ENCODE measurements at places on chromosomes 1 and 21.

- no peak for DNase-seq
These were observed 16.8 kb downstream of the RPS6KA1 start for GRCh38 chr1:26546375-26546774.

- no peak for DNase-seq
These were observed 5.1 kb downstream of the TIAM1 start for GRCh38 chr21:31338908-31339368.

GRCh38 chr1:119674835-119675289, 26.8 kb upstream of the ZNF697 start:
- DNase-seq = no peak

GRCh38 chr1:48018799-48019198, 21.6 kb upstream of the TRABD2B start:
- no peak for DNase-seq

GRCh38 chr1:23593042-23593521, 33.8 kb upstream of the ID3 start:
- no peak for DNase-seq

- DNase-seq = no peak
These were observed 623.2 kb downstream of the LMO4 start for GRCh38 chr1:87951852-87952251.

GRCh38 chr1:160367516-160367900, 637 bp downstream of the NHLH1 start:
- DNase-seq = no peak

DNA sequence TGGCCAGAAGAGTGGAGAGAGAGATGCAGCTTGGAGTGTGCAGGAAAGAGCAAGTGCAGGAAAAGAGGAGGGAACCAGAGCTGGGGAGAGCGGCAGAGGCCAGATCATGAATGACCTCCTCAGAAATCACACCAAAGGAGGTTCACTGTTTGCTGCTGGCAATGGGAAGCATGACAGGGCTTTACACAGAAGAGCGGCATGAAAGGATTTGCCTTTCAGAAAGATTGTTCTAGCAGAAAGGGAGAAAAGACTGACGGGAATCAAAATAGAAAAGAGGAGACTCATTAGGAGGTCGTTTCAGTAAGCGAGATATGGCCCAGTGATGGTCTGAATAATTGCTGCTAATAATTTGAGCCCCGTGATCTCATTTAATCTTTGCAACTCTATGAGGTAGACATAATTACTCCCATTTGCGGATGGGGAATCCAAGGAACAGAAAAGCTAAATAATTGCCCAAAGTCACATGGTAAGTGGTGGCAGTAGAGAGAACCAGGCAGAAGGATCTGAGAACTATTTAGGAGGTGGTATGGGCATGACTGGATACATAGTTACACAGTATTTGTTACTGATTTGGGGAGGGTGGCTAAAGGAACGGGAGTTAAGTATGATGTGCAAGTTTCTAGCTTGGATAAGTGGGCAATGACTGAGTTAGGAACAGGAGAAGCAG, 12.5 kb upstream of the HNRNPR start:
- no peak for DNase-seq

DNA sequence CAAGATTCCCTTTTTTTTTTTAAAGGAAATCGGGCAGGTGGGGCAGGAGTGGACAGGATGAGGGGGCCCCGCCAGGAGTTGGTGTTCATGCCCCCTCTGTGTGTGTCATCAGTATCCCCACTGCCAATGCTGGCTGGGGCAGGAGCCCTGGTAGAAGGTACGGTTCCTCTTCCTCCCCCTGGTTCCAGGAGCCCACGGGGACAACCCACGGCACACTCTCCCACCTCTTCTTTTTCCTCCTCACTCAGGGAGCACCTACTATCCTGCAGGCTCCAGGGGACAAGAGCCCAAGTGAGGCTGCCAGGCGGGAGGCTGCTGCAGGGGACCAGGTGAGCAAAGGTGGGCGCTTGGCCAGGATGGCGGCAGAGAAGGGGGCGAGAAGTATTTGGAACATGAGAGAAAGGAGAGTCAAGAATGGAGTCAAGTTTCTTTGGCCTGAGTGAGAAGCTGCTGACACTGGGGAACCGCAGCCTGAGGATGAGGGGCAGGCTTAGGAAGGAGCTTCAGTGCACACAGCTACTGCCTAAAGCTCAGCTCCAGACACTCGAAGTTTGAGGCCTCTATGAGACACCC, 26.5 kb downstream of the ECE1 start:
- DNase-seq = no peak

- no peak for DNase-seq
These were observed 23.4 kb downstream of the ROR1 start for GRCh38 chr1:63797056-63797726.

GRCh38 chr1:203145321-203146041, 18.0 kb downstream of the ADORA1 start:
- no peak for DNase-seq

- DNase-seq = no peak
These were observed 8.0 kb downstream of the MACF1 start for GRCh38 chr1:39212499-39212898.

- DNase-seq = no peak
These were observed 43.3 kb downstream of the SSBP3 start for GRCh38 chr1:54362881-54363340.

DNA sequence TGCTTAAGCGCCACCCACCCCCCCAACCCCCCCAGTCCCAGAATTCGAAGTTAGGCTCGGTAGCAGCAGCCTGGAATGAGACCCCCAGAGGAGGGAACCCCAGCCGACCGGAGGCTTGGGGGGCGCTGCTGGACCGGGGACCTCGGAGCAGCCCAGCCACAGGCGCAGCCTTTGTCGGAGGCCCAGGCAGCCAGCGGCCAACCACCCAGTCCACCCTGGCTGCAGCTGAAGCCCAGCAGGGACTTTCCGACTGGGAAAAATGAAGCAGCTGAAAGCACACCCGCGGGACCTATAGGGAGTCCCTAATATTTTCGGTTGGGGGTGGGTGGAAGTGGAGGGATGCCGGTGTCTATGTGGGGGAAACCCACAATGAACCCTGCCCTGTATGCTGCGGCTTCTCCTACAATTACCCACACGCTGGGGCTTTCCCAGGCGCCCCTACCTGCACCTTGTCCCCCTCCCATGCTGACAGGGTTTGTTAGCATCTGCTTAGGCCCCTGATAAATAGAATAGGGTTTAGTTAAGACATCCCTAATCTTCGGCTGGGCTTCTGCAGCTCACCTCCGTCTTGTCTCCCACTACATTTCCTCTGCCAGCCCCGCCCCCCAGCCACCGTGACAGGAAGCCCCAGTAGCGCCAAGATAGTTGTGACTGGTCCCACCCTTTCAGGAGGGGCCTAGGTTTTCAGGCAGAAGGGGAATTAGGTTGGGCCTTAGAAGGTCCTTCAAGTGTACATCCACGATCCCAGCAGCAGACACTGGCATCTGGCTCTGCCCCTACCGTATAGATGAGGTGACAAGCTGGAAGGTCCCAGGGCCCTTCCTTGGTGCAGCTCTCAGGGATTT, 838 bp downstream of the CCDC28B start:
- peak; percentile 91 for DNase-seq

DNA sequence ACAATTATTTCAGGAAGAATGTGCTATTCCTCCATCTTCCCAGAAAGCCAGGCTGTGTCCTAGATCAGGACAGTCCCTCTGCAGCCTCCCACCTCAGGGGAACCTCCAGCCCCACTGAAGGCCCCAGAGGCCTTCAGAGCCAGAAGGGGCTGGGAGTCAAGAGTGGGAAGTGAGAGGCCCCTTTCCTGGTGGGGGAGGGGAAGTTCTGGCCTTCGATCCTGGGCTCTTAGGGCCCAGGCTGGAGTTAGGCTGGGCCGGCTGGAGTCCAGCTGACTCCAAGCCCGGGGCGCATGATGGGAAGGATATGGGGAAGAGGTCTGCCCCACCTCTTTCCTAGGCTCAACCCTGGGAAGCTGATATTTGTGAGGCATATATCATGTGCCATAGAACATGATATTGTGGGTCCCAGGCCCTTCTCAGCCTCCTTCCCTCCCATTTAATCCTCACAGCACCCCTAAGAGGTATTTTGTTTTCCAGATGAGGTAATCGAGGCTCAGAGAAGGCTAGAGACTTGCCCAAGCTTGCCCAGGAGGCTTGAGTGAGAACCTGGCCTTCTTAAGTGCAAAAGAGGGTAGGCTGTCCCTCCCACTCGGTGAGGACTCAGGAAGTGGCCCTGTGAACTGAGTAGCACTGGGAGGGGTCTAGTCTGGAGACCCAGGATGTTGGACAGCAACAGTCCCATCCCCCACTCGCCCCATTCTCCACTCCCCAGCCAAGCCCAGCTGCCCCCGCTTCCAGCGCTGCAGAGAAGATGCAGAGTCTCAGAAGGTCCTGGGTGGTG, 18.6 kb upstream of the HSPG2 start:
- peak; percentile 38 for DNase-seq

DNA sequence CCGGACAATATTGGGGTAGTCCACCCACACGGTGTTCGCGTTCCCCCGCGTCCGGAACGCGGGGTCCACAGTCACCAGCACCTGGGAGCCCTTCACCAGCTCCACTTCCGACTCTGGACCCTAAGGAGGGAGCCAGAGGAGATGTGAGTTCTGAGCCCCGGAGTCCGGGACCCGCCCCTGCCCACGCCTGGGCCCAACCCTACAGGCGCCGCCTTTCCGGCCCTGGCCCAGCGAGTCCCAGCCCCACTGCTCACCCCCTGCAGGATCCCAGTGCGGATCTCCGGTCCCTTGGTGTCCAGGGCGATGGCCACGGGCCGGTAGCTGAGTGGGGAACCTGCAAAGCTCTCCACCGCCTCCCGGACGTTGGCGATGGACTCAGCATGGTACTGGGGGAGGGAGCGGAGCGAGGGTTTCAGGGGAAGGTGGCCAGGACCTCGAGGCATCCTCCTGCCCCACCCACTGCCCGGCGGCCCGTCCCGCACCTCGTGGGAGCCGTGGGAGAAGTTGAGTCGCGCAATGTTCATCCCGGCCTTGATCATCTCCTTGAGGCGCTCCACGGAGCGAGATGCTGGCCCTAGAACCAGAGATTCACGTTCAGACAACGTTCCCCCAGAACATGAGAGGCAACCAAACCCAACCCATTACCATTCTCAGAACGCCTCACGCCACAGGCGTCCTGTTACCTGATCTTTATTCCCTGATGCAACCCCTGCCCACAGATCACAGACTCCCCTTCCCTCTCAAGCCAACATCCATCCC, 5.9 kb downstream of the PKLR start:
- no peak for DNase-seq

- DNase-seq = no peak
These were observed 35.2 kb upstream of the MUTYH start for GRCh38 chr1:45375104-45376090.

- no peak for DNase-seq
These were observed 98.7 kb downstream of the NCAM2 start for GRCh38 chr21:21096956-21097355.

- DNase-seq = no peak
These were observed 62.7 kb downstream of the ITPKB start for GRCh38 chr1:226676381-226676780.

DNA sequence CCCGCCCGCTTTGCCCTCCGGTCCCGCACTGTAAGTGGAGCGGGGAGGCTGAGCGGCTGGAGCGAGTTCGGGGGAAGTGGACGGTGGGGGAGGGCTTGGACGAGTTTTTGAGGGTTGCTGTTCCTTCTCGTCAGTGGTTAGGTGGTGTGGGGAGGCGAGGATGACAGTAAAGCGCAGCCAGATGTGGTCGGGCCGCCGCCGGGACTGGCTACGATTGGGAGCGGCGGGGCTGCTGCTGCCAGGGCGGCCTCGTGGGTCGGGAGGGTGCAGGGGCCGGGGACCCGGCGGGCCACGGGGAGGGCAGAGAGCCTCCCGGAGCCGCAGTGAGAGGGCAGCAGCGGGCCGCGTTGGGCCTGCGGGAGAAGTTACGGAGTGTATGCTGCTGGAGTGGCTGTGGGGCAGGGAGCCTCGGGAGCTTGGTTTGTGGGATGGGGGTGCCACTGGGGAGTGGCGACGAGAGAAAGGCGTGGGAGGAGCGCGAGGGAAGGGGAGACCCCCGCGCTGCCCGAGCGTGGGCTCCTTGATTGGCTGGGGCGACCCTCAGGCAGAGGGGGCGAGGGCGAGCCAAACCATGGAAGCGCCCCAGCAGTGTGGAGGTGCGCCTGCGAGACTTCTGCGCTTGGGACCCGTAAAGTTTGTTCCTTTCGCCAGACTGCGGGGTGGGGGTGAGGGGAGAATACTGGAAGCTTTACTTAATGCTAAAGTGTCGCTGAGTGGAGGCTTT, 2.1 kb downstream of the ADGRL2 start:
- DNase-seq = no peak

DNA sequence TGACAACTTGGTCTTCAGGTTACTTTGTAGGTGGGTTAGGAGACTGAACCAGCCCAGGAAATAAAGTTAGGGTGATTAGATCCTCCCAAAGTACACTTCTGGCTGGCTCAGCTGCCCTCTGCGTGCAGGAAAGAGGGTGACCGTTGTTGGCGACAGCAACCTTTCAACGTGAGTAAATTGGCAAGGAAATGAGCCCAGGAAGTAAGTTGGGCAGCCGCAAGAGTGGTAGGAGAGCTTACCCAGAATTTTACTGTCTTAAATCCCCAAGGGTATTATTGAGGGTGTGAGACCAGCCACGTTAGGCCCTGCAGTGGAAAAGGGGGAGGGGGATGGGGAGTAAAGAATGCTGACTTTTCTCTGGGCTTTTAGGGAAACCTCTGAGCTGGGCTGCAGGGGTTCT, 1.6 kb downstream of the TENT5C start:
- DNase-seq = peak; percentile 61

- no peak for DNase-seq
These were observed 148.5 kb downstream of the POU2F1 start for GRCh38 chr1:167369175-167369574.

- no peak for DNase-seq
These were observed 89.6 kb downstream of the C1orf94 start for GRCh38 chr1:34266127-34266951.

- DNase-seq = peak; percentile 29
These were observed 73.2 kb upstream of the CNIH3 start for GRCh38 chr1:224542783-224543440.

- no peak for DNase-seq
These were observed 57.9 kb downstream of the RNF187 start for GRCh38 chr1:228544921-228545591.

GRCh38 chr1:220267630-220268029, 4.6 kb downstream of the RAB3GAP2 start:
- no peak for DNase-seq

DNA sequence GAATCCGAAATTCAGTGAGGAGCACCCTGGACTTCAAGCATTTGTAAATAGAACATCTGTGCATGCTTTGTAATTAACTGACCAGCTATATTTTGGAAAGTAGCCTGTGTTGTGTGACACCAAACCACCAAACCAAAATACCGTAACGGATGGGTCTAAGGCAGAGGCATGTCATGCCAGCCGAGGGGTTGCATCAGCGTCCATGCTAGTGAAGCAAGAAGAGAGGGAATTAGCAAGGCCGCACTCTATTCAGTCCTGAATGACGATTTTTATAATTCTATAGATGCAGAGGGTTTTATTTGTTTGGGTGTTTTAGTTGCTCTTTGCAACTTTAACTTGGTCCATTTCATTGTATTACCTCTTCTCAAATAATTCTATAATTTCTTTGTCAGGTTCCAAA, 116.8 kb upstream of the SMYD2 start:
- no peak for DNase-seq

GRCh38 chr1:243596431-243597062, 253.5 kb downstream of the AKT3 start:
- DNase-seq = peak; percentile 27

GRCh38 chr21:45859762-45860357, 121.7 kb upstream of the COL6A1 start:
- no peak for DNase-seq

GRCh38 chr21:38511662-38512243, 13.5 kb upstream of the ERG start:
- no peak for DNase-seq
